H1 (cell line): ENCODE measurements at places on chromosomes 5 and 9.

GRCh38 chr5:11757661-11758060, 146.6 kb downstream of the CTNND2 start:
- no peaks in the 10 kb centered on the region for H3K36me3 ChIP-seq
- no peaks in the 10 kb centered on the region for H3K4me1 ChIP-seq
- H3K27me3 ChIP-seq = no peaks in the 10 kb centered on the region
- no peak for DNase-seq

DNA sequence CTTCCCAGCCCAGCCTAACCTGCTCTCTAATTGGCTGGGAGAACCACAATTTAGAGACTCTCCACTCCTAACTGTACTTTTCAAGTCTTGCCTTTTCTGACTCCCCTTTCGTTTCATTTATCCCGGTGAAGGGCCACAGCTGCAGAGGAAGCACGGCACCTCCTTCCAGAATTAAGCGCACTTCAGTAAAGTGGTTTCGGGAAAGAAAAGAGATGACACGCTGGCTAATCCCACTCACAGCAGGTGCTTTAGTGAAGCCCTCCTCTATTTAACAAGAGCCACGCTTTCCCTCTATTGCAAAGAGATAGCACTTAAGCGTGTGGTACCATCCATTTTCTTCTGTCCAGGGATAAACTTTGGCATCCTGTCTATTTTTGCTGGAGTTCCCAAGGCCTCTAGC, 4.8 kb downstream of the DNAH5 start:
- H3K27me3 ChIP-seq = no peaks in the 10 kb centered on the region
- peaks cover 3% of the 10 kb centered on the region; the same call in 1 of the 2 replicates for H3K4me1 ChIP-seq
- no peaks in the 10 kb centered on the region for H3K36me3 ChIP-seq
- H3K4me3 ChIP-seq = no peak overlapping the region
- H3K27ac ChIP-seq = no peak overlapping the region

DNA sequence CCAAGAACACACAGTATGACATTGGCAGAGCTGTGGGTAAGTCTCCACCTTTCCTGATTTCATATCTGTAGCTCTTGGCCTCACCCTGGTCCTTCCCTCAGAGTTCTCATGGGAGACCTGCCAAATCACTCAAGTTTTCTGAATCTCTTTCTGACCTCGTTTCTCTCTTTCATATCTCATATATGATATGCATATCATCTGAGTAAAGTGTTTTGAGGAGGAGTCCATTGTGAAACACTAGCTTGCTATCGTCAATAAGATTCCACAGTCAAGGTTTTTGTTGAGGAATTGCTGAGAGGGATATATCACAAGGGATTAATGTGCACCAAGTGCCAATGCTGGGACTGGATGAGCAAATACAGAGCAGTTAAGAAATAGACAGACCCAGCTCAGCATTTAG, 739.2 kb downstream of the BRINP1 start:
- no peak for DNase-seq
- H3K4me3 ChIP-seq = no peak overlapping the region
- no peak overlapping the region for H3K27ac ChIP-seq
- no peaks in the 10 kb centered on the region for H3K36me3 ChIP-seq
- H3K27me3 ChIP-seq = no peaks in the 10 kb centered on the region

GRCh38 chr5:169667896-169668674, 31.0 kb downstream of the DOCK2 start:
- no peaks in the 10 kb centered on the region for H3K4me1 ChIP-seq
- no peak overlapping the region for H3K27ac ChIP-seq
- H3K4me3 ChIP-seq = no peak overlapping the region
- no peaks in the 10 kb centered on the region for H3K27me3 ChIP-seq
- H3K36me3 ChIP-seq = no peaks in the 10 kb centered on the region

GRCh38 chr5:85096421-85096820, 711.7 kb upstream of the EDIL3 start:
- no peak for DNase-seq
- no peaks in the 10 kb centered on the region for H3K36me3 ChIP-seq
- H3K27me3 ChIP-seq = no peaks in the 10 kb centered on the region
- H3K4me1 ChIP-seq = no peaks in the 10 kb centered on the region
- H3K27ac ChIP-seq = no peak overlapping the region
- no peak overlapping the region for H3K4me3 ChIP-seq

- no peaks in the 10 kb centered on the region for H3K27me3 ChIP-seq
- DNase-seq = no peak
- H3K4me3 ChIP-seq = no peak overlapping the region
- no peaks in the 10 kb centered on the region for H3K4me1 ChIP-seq
- H3K27ac ChIP-seq = no peak overlapping the region
Observed at GRCh38 chr5:72284559-72285423, 35.2 kb downstream of the MRPS27 start.

- H3K27ac ChIP-seq = no peak overlapping the region
- H3K36me3 ChIP-seq = peaks cover 58% of the 10 kb centered on the region
- H3K27me3 ChIP-seq = no peaks in the 10 kb centered on the region
- no peak overlapping the region for H3K4me3 ChIP-seq
- no peak for DNase-seq
Observed at GRCh38 chr5:181235689-181236366, 7.9 kb downstream of the RACK1 start.

- DNase-seq = no peak
- peaks cover 20% of the 10 kb centered on the region for H3K36me3 ChIP-seq
- H3K4me3 ChIP-seq = no peak overlapping the region
- H3K27ac ChIP-seq = no peak overlapping the region
- H3K27me3 ChIP-seq = no peaks in the 10 kb centered on the region
- H3K4me1 ChIP-seq = no peaks in the 10 kb centered on the region
Observed at GRCh38 chr9:85960688-85961093, 19.7 kb downstream of the NAA35 start.

DNA sequence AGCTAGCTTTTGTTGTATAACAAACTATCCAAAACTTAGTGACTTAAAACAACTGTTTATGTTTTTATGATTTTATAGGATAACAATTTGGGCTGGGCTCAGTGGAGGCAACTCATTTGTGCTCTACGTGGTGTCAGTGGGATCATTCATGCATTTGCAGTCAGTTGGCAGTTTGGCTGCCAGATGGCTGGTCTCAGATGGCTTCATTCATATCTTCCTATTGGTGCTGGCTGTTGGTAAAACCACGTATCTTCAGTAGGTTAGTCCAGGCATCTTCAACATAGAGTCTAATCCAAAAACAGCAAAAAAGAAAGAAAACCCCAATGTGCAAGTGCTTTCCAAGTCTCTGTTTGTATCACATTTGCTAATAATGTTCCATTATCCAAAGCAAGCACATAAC, 51.7 kb upstream of the RIC1 start:
- no peaks in the 10 kb centered on the region for H3K27me3 ChIP-seq
- DNase-seq = no peak
- H3K27ac ChIP-seq = no peak overlapping the region
- no peaks in the 10 kb centered on the region for H3K4me1 ChIP-seq

DNA sequence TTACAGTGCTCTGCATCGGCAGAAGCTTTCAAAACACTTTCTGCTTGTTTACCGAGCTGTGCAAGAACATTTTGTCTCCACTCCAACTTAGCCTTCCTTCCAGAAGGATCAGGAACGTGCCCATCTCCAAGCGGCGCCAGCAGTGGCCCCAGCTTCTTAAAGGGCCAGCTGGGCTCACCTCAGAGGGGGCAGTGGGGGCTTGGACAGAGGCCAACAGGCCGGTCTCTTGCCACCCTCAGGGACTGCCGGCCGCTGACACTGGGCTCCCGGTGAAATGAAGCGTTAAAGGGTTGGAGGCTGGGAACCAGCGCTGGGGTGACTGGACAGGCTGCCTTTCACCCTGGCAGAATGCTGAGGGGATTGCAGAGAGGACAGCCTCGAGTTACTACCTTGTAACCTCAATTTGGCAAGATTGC, 67.0 kb upstream of the RNU6ATAC start:
- DNase-seq = no peak
- H3K36me3 ChIP-seq = no peaks in the 10 kb centered on the region
- no peaks in the 10 kb centered on the region for H3K27me3 ChIP-seq
- peaks cover 3% of the 10 kb centered on the region; the same call in 1 of the 2 replicates for H3K4me1 ChIP-seq

GRCh38 chr5:9376363-9377117, 169.3 kb downstream of the SEMA5A start:
- H3K27me3 ChIP-seq = no peaks in the 10 kb centered on the region
- no peak overlapping the region for H3K4me3 ChIP-seq
- DNase-seq = no peak
- no peaks in the 10 kb centered on the region for H3K36me3 ChIP-seq
- no peaks in the 10 kb centered on the region for H3K4me1 ChIP-seq

DNA sequence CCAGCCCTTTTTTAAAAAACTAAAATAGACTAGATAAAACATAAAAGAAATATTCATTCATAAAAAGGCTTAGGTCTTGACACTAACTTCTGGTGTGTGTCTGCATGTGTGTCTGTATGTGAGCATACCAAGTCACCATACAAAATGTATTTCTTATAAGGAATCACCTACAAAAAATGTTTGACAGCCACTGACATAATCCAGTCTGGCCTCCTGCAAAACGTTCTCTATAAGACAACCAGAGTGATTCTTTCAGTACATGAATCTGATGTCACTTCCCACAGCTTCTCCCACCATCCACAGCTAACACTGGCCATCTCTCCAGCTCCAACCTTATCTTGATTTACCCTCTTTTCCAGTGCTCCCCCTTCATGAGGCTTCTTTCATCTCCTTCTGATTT, 192.3 kb downstream of the TLE1 start:
- H3K27ac ChIP-seq = no peak overlapping the region
- no peak overlapping the region for H3K4me3 ChIP-seq
- no peaks in the 10 kb centered on the region for H3K4me1 ChIP-seq
- DNase-seq = no peak
- H3K27me3 ChIP-seq = no peaks in the 10 kb centered on the region

DNA sequence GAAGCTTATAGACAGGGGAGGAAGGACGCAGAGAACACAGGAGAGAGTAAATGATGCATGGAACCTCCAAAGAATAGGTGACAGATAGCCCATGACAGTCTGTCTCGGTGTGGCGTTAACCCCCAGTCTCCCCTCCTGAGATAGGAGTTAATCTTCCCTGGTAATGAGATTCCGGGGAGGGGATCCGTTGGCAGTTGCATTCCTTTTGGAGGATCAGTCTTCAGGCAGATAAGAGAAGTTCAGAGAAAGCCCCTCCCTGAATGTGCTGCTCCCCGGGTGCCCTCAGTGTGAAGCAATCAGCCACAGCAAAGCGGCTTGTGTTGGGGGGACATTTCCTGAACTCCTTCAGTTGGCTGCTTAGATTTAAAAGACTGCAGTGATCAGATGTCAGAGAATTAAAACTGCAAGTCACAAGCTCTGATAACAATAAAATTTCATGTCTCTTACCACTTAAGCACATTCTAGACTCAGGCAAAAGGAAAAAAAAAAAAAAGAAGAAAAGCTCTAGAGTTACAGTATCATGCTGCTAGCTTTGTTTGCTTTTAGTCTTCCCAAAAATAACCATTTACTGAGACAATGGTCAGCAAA, 121.1 kb downstream of the EGFLAM start:
- DNase-seq = no peak
- H3K4me3 ChIP-seq = no peak overlapping the region
- H3K27me3 ChIP-seq = 0 out of 2 replicates have a peak, but pooled peaks cover 3% of the 10 kb centered on the region
- H3K4me1 ChIP-seq = peaks cover 17% of the 10 kb centered on the region
- no peak overlapping the region for H3K27ac ChIP-seq

DNA sequence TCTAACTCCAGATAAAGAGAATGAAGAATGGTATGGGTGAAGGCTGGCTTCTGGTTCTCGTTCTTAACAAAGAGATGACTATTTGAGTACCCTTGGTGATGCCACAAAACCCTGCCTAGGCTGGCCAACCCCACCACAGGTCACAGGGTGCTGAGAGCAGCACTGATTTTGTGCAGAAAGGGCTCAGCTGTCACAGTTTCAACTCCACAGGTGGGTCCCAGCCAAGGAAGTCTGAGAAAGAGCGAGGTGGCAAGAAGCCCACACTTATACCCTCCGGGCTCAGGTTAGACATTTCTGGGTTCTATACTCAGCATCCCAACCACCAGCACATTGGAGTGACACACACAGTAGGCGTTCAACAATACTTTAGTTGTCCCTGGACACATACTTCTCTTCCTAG, 118.1 kb downstream of the SLIT3 start:
- H3K27ac ChIP-seq = no peak overlapping the region
- no peak overlapping the region for H3K4me3 ChIP-seq
- no peaks in the 10 kb centered on the region for H3K4me1 ChIP-seq
- no peaks in the 10 kb centered on the region for H3K27me3 ChIP-seq
- H3K36me3 ChIP-seq = no peaks in the 10 kb centered on the region

DNA sequence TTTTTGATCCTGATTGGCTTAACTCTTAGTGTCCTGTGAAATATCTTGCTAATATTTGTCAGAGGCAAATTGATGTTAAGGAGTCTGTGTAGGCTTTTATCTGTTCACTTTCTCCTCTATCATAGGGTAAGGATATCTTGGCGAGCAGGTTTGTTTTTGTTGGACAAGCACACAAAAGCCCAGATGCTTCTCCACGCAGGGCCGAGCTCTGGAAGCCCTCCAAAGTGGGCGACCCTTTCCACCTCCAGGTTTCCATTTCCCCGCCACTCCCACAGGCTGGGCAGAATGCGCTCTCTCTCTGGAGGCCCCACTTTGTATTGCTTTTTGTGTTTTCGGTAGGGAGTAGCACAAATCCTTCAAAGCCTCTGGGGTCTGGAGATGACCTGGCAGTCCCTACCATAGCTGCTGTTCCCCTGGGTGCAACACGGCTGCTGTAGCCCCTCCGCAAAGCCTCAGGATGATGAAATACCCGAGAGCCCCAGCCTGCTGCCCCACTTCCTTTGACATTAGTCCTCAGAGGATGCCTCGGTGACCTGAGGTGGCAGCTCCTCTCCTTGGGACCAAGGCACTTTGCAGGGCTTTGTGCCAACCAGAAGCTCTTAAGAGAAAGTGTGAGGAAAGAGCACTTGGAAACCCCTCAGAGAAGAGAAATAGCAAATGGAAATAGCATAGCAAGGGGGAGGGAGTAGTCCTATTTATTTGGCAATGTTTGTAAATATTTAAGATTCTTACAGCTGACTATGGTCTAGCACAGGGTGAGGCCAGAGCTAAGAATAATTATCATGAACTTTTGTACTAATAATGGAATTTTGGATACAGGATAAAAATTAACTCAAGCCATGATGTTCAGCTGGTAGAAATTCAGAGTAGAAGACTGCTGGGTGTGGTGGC, 122.8 kb downstream of the ARHGEF28 start:
- DNase-seq = no peak
- no peaks in the 10 kb centered on the region for H3K36me3 ChIP-seq
- no peaks in the 10 kb centered on the region for H3K27me3 ChIP-seq
- H3K27ac ChIP-seq = no peak overlapping the region
- H3K4me3 ChIP-seq = no peak overlapping the region
